ENCODE measurements at places on chromosomes 4 and X. TPM values are rescaled to one million over a fixed set of nuclear protein-coding genes. Genes with fewer than 3 reads are reported as not detected.

The CPLX1 gene
- total RNA-seq, result not detected

The SCRG1 gene
- total RNA-seq, result not detected

The SHISA3 gene
- total RNA-seq, result not detected

The MSX1 gene
- total RNA-seq, result 0.31 TPM
